ENCODE measurements at places on chromosomes 7 and 10. TPM values are rescaled to one million over a fixed set of nuclear protein-coding genes. Genes with fewer than 3 reads are reported as not detected.

AQP1 gene
- total RNA-seq: not detected

CDHR3 gene
- total RNA-seq: 1.8 TPM

CYP2E1 gene
- total RNA-seq: not detected

TFPI2 gene
- not detected for total RNA-seq

- DNase-seq: no peak
These were observed 96.2 kb downstream of the PPP1R17 start for GRCh38 chr7:31783221-31783620.

DNA sequence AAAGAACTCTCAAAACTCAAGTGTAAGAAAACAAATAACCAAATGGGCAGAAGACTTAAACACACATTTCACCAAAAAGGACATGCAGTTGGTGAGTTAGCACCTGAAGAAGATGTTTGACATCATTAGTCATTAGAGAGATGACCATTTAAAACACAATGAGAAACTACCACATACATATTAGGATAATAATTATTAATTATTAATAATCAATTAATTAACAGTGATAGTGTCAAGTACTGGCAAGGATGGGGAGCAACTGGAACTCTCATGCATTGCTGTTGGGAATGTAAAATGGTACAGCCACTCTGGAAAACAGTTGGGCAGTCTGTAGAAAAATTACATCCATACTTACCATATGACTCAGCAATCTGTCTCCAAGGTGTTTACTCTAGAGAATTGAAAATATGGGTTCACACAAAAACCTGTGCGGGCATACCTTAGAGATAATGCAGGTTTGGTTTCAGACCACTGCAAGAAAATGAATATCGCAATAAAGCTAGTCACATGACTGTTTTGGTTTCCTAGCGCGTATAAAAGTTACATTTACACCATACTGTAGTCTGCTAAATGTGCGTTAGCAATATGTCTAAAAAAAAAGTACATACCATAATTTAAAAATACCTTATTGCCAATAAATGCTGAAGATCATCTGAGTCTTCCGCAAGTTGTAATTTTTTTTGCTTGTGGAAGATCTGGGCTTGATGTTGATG, 30.3 kb downstream of the ARID5B start:
- DNase-seq: no peak

GRCh38 chr7:24757353-24758275, at the start of gene GSDME:
Gene GSDME (minus strand): TSS chr7:24757464. CDS start chr7:24749774, 7,690 bp downstream.
- DNase-seq: no peak

DNA sequence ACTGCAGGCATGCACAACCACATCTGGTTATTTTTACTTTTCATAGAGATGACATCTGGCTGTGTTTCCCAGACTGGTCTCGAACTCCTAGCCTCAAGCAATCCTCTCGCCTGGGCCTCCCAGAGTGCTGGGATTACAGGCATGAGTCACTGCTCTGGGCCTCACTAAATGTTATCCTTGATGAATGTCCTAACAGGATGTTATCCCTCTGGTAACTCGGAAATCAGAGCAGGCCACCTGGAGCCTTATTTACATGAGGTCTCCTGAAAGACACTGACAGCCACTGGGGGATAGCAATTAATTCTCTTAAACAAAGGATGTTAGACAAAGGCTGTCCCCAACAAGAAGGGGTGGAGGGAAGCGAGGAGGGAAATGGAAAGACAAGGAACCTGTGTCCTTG, 4.5 kb upstream of the ZNF438 start:
- no peak for DNase-seq

DNA sequence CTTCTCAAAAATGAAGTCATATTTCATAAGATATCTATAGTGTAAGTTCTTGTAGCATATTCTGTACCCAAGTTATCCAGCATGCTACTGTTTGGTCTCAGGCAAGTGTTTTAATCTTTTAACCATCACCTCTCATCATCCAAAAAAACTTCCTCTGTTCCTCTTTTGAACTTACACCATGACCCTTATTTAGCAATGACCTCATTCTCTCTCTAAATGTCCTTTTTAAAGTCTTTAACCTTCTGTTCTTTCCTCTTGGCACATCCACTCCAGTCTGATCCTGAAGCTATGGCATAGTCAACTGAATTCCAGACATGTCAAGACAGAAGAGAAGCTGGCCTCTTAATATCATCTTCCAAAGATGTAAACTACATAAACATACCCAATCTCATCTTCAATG, 26.2 kb downstream of the PPP3CB start:
- DNase-seq: no peak

- DNase-seq: peak; percentile 18
These were observed 59.6 kb upstream of the FAM180A start for GRCh38 chr7:135808206-135808605.

DNA sequence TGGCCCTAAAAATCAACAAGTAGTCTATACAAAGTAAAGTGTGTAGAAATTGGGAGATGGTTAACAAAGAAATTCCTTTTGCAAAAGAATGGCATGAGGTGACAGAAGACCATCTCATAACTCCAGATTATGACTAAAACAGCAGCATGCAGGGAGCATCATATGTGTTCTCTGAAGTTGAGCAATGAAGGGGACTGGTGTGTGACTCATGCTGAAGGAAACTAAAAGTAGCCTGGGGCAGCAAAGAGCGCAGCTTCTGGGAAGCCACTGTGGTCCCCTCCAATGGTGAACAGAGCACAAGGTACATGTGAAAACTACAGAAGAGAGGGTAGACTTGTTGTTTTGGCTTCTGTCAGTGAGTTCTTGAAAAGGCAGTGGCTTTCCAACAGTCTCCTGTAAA, 133.4 kb downstream of the MACC1 start:
- DNase-seq: no peak
